Activated T-helper 1 cell treated with anti-CD3 and anti-CD28 coated beads, Interleukin-12 subunit alpha, Interleukin-12 subunit beta, Interleukin-2, Interleukin-4 antibody, amounts not matched to agents 30 ng/mL and 10 ng/mL and 1 ng/mL, durations not matched to agents 14 hours and 24 hours and 36 hours (primary cell): ENCODE measurements at places on chromosomes 13 and 19. TPM values are rescaled to one million over a fixed set of nuclear protein-coding genes. Genes with fewer than 3 reads are reported as not detected.

DNA sequence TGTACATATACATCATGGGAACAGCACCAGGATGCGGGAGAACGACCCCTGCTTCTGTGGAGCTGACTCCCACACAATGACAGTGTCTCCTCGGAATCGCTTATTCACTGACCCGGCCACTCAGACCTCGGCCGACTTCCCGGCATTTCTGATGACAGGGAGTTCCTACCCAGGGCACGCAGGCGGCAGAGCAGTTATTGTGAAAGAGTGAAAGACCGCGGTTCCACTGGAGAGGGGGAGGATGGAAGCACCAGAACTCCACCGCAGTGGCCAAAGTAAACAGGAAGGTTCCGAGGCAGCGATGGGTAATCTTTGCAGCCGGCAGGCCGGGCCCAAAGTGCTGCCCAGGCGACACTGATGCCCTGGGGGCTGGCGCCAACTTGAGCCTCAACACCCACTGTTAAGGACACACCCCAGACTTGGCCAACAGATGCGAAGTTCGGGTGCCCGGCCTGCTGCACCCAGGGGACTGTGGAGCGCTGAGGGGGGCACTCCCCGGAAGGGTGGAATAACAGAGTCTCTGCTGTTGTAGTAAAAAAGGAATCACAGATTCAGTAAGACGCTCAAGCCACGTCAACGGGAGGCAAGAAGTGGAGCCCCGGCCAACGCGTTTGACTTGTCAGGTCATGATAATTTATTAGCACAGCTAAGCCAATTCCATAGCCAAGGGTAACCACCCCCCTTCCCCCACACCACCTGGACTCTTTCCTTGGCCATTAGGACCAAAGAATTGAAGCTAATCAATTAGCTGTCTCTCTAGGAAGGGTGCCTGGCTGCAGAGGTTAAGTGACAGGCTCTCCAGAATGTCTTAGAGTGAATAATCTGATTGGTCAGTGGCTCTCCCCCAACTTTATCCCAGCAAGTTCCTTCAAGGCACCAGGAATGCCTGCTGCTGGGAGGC, 5.8 kb downstream of the MLLT1 start:
- DNase-seq: no peak

GRCh38 chr13:108669381-108669780, 40.0 kb downstream of the MYO16 start:
- DNase-seq: no peak

- no peak for DNase-seq
Observed at GRCh38 chr13:59890054-59890453, 273.7 kb downstream of the DIAPH3 start.

- DNase-seq: no peak
Observed at GRCh38 chr13:109241160-109241559, 545.2 kb downstream of the IRS2 start.

- DNase-seq: no peak
Observed at GRCh38 chr13:110405597-110406450, 98.7 kb downstream of the COL4A2 start.

GRCh38 chr13:42017264-42017663, 31.2 kb upstream of the DGKH start:
- DNase-seq: no peak

- DNase-seq: no peak
Observed at GRCh38 chr13:46077265-46077664, 24.7 kb upstream of the ZC3H13 start.

- DNase-seq: no peak
Observed at GRCh38 chr19:43476606-43477005, 11.2 kb upstream of the LYPD3 start.

- DNase-seq: no peak
Observed at GRCh38 chr13:29583073-29583785, 12.3 kb downstream of the SLC7A1 start.

DNA sequence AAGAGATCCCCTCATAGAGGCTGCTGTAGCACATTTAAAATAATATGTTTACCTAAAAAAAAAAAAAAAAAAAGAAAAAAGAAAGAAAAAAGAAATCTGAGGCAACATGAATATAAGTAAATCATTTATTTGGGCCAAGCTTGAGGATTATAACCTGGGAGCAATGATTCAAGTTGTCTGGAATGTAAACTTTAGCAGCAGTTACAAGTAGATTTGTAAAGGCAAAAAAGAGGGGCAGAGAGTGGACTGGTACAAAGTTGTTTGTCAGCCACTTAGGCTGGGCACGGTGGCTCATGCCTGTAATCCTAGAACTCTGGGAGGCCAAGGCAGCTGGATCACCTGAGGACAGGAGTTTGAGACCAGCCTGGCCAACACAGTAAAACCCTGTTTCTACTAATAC, 11.3 kb downstream of the ZNF43 start:
- DNase-seq: no peak

GRCh38 chr13:73754727-73755292, 379.4 kb downstream of the KLF12 start:
- no peak for DNase-seq

- no peak for DNase-seq
Observed at GRCh38 chr19:39308531-39309304, 11.9 kb downstream of the LRFN1 start.

GRCh38 chr19:48341515-48342413, 16.4 kb downstream of the EMP3 start:
- no peak for DNase-seq

DNA sequence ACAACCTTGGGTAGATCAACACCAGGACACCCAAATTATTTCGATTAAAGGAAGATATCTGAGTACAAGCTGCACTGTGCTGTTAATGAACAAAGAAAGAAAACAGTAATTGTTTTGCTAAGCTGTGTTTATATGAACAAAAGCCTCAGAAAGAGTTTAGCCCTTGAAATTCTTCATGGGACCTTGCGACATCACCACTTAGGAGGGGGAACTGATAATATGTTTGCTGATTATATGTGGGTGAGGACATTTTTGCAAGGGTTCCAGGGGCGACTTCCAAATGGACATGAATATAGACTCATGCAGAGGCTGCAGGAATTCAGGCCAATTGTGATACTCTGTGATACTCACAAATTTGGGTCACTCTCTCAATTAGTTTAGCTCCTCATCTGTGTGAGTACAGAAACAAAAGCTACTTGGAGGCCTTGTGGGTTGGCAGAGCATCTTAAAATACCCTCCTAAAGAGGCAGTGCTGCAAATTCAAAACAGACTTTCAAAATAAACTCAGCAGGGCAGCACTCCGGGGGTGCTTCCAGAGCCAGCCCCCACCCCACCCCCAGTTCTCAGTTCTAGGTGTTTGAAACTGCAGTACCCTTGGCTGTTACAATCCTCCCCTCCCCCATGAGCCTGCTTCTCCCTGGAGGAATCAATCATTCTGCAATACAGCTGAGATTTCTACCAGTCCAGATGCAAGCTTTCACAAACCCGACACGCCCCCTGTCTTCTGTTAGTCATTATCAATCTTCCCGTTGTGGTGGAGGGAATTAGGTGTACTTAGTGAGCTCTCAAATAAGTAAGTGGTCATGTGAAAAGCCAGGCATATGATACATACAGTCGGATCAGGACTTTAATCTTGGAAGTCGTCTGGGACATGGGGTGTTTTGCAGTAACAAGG, 97.0 kb upstream of the MBNL2 start:
- DNase-seq: no peak

- no peak for DNase-seq
Observed at GRCh38 chr13:31037874-31038500, 105.5 kb downstream of the TEX26 start.

GRCh38 chr13:80562433-80563156, 221.7 kb upstream of the SPRY2 start:
- no peak for DNase-seq

DNA sequence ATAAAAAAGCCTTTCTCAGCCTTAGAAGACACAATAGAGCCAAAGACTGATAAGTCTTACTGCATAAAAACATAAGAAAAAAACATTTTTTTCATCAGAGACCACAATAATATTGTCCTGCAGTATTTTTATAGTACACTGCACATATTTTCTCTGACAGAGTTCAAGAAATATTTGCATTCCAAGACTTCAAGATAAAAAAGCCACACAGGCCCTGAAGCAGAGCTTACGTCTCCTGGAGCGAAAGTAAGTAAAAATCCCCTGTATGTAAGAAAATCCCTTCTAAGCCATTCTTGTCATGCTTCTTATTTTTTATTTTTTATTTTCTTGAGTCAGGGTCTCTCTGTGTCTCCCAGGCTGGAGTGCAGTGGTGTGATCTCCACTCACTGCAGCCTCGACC, 755.9 kb downstream of the LIG4 start:
- DNase-seq: no peak

DNA sequence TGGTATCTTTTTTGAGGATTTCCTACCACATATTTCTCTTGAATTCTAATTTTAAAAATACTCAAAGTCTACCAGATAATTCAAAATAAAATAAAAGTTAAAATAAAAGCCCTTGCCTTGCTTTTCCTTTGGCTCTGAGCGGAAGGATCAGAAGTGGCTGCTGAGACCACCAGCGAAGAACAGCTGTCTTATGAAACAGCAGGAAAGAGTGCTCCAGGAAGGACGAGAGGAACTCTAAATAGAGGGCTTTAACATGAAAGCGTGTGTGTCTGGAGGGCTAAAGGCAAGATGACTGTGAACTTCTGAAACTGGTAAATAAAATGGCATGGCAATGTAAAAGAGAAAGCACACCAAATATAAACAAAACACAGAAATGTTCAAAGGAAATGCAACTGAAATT, 521.5 kb upstream of the SPRY2 start:
- DNase-seq: no peak

- DNase-seq: no peak
Observed at GRCh38 chr13:41550276-41550675, 92.9 kb downstream of the RGCC start.

ZFP30 gene
- 9.6 and 10.1 TPM in 2 replicates for total RNA-seq

RPL21 gene
- total RNA-seq: 1,045 and 1,084 TPM in 2 replicates

ZNF285 gene
- total RNA-seq: 0.07 TPM in 1 of 2 replicates, not detected in the other

GAS6 gene
- total RNA-seq: 0.62 and 0.98 TPM in 2 replicates

GPC6 gene
- total RNA-seq: not detected in 2 replicates

SIGLEC8 gene
- 0.10 and 0.13 TPM in 2 replicates for total RNA-seq

RELB gene
- total RNA-seq: 73.3 and 77.5 TPM in 2 replicates

LYL1 gene
- total RNA-seq: 2.4 and 2.5 TPM in 2 replicates

SOHLH2 gene
- not detected in 2 replicates for total RNA-seq

GPR12 gene
- total RNA-seq: not detected in 2 replicates

TMEM272 gene
- total RNA-seq: 0.26 and 0.88 TPM in 2 replicates

FLT1 gene
- total RNA-seq: 45.6 and 46.3 TPM in 2 replicates
